Colonic mucosa (tissue), 4 donors: ENCODE measurements at places on chromosomes 7 and 10. TPM values are rescaled to one million over a fixed set of nuclear protein-coding genes. Genes with fewer than 3 reads are reported as not detected.

The ASIC3 gene
- 2.2 TPM for total RNA-seq

The SH2D4B gene
- total RNA-seq: not detected

The SFMBT2 gene
- 2.3 TPM for total RNA-seq

The ELOVL3 gene
- 0.24 TPM for total RNA-seq

DNA sequence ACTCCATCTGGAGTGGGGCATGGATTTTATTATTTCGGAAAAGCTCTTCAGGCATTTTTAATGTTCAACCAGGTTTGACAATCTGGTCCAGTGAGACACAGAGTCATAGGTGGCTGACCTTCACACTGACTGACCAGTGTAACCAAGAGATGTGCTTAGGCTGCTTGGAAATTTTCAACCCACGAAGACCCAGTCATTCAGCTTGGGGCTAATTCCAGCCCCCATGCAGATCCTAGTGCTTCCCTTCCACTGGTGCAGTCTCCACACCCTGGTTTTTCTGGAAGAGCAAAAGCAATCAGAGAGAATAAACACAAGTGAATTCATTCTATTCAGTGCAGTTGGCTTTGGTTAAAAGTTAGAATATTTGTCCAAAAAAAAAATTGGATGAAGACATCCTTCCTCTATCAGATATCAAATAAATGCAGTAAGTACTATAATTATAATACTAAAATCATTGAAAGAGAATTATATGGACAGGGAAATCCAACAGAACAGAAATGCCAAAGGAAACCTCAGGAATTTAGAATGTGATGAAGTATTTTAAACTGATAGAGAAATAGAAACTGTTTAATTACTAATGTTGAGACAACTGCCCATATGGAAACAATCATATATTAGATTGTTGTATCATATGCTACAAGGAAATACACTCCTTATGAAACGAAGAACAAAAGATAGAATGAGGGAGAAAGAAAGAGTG lies 178.0 kb downstream of the NPSR1 start:
- no peak overlapping the region for H3K27ac ChIP-seq
- H3K27me3 ChIP-seq: no peaks in the 10 kb centered on the region
- DNase-seq: no peak
- H3K36me3 ChIP-seq: no peaks in the 10 kb centered on the region
- H3K4me3 ChIP-seq: no peak overlapping the region

DNA sequence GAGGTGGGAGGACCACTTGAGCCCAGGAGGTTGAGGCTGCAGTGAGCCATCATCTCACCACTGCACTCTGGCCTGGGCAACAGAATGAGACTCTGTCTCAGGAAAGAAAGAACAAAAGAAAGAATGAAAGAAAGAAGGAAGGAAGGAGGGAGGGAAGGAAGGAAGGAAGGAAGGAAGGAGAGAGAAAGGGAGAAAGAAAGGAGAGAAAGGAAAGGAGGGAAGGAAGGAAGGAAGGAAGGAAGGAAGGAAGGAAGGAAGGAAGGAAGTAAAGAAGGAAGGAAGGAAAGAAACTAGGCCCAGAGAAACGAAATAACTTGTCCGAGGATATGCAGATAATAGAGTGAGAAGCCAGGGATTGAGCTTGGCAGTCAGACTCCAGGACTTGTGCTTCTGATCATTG lies 102.1 kb downstream of the SKIDA1 start:
- no peak overlapping the region for H3K27ac ChIP-seq
- no peaks in the 10 kb centered on the region for H3K27me3 ChIP-seq
- H3K36me3 ChIP-seq: no peaks in the 10 kb centered on the region
- no peak overlapping the region for H3K4me3 ChIP-seq

- H3K27me3 ChIP-seq: no peaks in the 10 kb centered on the region
- DNase-seq: no peak
- no peaks in the 10 kb centered on the region for H3K4me1 ChIP-seq
These were observed 105.2 kb downstream of the PLCE1 start for GRCh38 chr10:94098896-94099295.

- DNase-seq: no peak
- H3K36me3 ChIP-seq: no peaks in the 10 kb centered on the region
- H3K4me3 ChIP-seq: no peak overlapping the region
- no peaks in the 10 kb centered on the region for H3K27me3 ChIP-seq
- H3K4me1 ChIP-seq: no peaks in the 10 kb centered on the region
These were observed 109.0 kb downstream of the EBF3 start for GRCh38 chr10:129854796-129855705.

GRCh38 chr10:132332433-132332754 lies 401 bp downstream of the LRRC27 start:
- H3K27ac ChIP-seq: peak overlapping the region; percentile 77
- H3K4me3 ChIP-seq: peak overlapping the region; percentile 82
- H3K36me3 ChIP-seq: no peaks in the 10 kb centered on the region
- H3K27me3 ChIP-seq: no peaks in the 10 kb centered on the region
- DNase-seq: no peak
- H3K4me1 ChIP-seq: peaks cover 4% of the 10 kb centered on the region

- H3K27me3 ChIP-seq: no peaks in the 10 kb centered on the region
- no peaks in the 10 kb centered on the region for H3K4me1 ChIP-seq
- H3K36me3 ChIP-seq: no peaks in the 10 kb centered on the region
These were observed 43.3 kb downstream of the STK32C start for GRCh38 chr10:132264306-132264950.
